ENCODE measurements at places on chromosomes 7 and 10.

DNA sequence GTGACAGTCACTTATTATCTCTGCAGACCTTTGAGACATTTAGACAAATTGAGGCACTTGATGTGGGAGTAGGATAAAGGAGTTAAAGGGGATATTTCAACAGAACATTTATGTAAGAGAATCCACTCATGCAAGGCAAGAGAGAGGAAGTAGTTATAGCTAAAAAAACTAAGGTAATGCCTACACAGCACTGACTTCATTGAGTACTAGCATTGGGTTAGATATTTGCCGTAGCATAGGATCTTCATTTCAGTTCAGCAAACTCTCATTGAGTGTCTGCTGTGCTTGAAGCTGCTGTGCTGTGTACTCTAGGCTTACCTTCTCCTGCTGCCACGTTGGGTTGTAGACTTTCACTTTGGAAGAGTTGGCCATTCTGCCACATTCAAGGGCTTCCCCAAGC, 10.5 kb upstream of the ENTPD1 start:
- no peak for DNase-seq

DNA sequence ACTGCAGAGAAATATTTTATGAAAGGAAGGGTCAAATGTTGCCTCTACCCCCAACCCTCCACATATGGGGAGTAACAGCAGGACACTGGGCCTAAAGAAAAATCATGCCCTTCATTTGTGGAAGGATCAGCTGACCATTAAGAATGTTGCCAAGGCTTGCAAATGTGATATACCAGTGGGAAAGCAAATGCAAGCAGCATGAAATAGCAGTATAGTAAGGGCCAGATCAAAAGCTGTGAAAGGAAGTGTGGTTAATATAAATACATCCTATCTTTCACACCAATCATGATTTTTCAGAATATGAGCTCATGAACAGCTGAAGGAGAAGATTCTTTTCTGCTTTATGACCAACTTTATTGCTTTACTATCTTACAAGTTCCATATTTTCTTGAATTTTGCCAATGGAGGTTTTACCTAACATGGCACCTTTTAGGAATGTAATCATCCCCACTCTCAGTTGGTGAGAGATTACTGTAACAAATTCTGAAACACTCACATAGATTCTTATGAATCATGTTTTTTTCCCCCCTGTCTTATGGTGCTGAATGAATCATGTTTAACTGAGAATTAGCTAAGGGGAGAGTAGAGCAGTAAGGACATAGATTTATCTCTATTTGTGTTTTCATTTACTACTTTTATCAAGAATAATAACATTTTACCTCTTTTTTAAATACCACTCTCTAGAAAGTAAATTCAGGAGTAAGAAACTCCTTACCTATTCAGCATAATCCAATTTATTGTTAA, 12.1 kb upstream of the ATAD1 start:
- no peak for DNase-seq

GRCh38 chr10:132918617-132919373, 23.6 kb downstream of the CFAP46 start:
- no peak for DNase-seq

DNA sequence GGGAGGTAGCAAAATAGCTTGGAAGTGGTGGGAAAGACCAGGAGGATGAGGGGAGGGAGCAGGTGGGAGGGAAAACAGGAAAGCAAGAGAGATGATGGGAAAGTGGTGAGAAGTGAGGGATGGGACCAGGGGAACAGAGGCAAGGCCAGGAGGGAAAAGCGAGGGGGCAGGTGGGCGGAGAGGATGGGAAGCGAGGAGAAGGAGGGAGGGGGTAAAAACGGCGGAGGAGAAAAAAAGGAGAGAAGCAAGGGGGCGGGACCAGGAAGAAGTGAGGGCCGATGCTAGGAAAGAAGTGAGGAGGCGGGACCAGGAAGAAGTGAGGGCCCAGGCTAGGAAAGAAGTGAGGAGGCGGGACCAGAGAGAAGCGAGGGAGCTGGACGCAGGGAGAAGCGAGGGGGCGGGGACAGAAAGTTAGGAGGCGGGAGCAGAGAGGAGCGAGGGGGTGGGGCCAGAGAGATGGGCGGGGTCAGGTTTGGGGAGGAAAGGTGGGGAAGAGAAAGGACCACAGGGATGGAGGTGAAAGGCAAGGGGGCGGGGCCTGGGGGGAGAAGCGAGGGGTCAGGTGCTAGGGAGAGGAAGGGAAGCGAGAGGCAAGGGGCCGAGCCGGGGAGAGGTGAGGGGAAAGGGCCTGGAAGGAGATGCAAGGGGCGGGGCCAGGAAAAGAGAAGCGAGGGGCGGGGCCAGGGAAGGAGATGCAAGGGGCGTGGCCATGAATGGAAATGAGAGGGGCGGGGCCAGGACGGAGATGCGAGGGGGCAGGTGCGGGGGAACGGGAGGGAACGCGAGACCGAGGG, 984 bp downstream of the SMURF1 start:
- DNase-seq = peak; percentile 56

DNA sequence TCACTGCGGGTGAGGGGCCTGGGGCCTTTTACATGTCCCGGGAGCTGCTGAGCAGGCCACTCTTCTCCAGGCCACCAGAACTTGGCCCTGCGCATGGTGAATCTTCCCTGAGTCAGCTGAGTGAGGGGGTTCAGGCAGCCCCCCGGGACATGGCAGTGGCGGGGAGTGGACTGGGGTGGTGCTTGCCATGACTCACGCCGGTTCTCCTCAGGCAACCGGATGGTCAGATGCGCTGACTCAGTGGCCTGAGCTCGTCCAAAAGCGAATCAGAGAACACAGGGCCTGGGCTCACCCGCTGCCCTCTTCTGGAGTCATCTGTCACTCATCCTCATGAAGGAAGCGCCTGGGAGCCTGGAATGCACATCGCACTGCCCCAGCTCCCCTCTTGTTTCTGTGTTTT, 33.5 kb downstream of the HTRA1 start:
- no peak for DNase-seq

DNA sequence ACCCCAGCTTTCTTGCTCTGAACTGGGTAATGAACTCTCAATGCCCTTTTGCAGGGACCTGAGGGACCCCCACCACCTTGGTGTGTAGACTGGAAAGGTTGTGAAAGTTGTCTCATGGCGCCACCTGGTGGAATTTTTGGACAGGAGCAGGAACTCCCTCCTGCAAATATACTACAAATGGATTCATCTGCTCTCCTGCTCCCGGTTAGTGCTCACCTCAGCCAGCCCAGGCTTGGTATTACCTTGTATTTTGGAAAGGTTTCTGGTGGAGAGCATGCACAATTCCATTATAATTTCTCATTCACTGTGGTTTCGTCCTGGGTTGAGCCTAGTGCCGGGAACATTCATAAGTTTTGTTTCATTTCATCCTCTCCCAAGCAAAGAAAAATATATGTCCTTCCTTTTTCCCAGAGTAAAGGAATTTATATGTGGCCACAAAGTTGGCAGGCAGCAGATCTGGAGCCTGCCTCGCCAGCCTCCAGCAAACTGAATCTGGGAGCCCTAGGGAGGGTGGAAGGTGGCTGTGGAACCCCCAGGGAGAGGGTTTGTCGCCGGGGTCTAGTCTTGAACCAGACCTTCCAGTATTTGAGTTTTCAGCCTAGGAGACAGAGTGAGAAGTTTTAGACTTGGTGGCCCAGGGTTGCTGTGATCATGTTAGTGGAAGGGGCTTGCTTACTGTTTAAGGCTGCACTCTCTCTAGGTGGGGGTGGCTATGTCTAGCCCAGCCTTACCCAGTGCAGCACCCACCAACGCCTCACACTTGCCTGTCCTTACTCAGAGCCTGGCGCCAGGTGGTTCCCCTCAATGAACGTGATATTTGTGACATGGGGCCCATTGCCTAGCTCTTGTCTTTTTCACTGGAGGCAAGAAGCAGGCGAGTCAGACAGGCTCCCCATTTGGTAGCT, 9.5 kb downstream of the FAM241B start:
- DNase-seq = no peak

GRCh38 chr10:131936736-131937135, 35.9 kb downstream of the PPP2R2D start:
- no peak for DNase-seq

GRCh38 chr7:54978364-54979116, 40.3 kb upstream of the EGFR start:
- DNase-seq = no peak

DNA sequence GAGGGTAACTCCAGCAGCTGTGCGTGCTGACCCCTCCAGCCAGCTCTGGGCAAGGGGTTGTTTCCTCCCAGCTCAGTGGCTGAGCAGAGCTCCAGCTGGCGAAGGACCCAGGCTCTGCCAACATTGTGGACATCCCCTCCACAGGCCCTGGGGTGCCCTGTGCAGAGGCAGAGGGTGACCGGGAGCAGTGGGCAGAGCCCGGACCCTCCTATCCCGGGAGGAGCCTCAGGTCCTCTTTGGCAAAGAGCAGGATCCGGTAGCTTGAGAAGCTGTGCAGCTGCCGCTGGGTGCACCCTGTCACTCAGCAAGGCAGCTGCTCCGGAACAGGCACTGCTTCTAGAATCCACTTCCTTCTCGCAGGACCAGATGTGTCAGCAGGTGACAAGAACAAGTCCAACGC, 175.9 kb downstream of the EBF3 start:
- no peak for DNase-seq

GRCh38 chr10:130715686-130716670, 579.8 kb downstream of the GLRX3 start:
- DNase-seq = no peak

GRCh38 chr10:62870866-62871265, 54.7 kb upstream of the EGR2 start:
- no peak for DNase-seq
